ENCODE measurements at places on chromosomes 1 and 21.
A peak's percentile ranks its signal among the peaks of the same experiment; 100 is the strongest.

- peak; percentile 71 for DNase-seq
These were observed 48.1 kb downstream of the LHX9 start for GRCh38 chr1:197965132-197965840.

- DNase-seq, result no peak
These were observed 2.6 kb upstream of the TMCO4 start for GRCh38 chr1:19802269-19802668.

- DNase-seq, result peak; percentile 94
These were observed 5.3 kb downstream of the C1orf116 start for GRCh38 chr1:207027206-207027777.

GRCh38 chr1:184867866-184868689 lies 106.2 kb downstream of the NIBAN1 start:
- no peak for DNase-seq

DNA sequence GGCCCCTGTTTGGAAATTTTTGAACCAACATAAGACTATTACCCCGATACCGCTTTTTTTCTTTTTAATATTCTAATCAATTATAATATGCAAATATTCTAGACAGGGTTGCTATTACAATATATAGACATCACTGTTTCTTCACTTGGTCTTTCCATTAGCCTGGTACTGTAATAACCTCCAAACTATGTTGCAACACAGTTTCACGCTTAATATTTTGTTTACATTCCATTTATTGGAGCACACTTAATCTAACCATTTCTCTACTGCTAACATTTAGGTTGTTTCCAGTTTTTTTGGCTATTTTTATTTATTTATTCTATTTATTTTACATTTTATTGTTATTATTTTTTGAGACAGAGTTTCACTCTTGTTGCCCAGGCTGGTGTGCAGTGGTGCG lies 17.6 kb upstream of the NID1 start:
- no peak for DNase-seq

GRCh38 chr1:222643606-222643937 lies 25.7 kb downstream of the MIA3 start:
- DNase-seq, result no peak

- DNase-seq, result no peak
These were observed 3.9 kb upstream of the CDC42 start for GRCh38 chr1:22048351-22049192.

GRCh38 chr1:116429821-116430374 lies 56.9 kb downstream of the ATP1A1 start:
- DNase-seq, result no peak

DNA sequence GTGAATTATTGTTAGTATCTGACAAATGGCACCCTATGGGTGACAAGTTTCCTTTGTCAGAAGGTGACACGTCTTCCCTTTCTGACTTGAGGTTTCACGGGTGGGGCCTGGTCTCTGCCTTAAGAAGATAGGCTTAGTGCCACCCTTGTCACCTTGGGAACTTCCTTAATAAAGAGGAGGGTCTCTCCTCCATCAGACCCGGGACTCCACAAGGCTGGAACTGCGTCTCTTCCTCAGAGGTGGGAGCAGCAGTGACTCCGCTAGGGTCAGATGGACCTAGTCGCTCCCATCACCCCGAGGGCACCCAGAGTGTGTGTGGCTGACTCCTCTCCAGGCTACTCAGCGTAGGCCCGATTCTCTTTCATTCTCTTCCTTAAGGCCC lies 774 bp upstream of the WDTC1 start:
- DNase-seq, result no peak

GRCh38 chr1:20442920-20443625 lies 42.9 kb downstream of the CAMK2N1 start:
- no peak for DNase-seq

DNA sequence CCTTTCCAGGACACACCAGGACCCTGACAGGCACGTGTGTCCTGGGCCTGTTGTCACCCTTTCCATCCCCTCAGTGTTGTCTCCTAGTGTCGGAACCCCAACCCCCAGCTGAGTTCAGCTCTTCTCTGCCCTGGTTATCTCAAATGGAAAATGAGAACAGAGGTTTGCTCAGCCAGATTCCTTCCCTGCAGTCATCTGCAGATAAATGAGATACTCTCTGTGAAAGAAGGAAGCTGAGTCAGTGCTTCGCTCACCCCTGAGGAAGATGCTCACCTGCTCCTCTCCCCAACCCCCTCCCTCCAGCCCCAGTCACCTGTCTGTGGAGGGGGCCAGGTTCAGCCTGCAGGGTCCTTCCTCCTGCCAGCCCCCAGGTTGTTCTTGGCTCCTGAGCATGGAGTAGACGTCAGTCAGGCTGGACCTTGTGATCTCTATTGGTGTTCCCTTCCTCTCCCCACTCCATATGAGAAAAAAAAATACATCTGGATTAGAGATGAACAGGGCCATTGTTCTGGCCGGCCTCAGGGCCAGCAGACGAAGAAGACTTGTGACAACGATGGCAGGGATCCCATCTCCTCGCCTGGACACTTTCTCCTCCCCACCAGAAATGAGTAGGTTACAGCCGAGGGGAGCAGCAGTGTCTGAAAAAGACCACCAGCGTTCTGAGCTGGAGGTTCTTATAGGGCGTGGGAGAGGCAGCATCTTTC lies 20.9 kb downstream of the PHGDH start:
- DNase-seq, result no peak

- no peak for DNase-seq
These were observed 47.6 kb downstream of the KDM5B start for GRCh38 chr1:202760589-202760988.

DNA sequence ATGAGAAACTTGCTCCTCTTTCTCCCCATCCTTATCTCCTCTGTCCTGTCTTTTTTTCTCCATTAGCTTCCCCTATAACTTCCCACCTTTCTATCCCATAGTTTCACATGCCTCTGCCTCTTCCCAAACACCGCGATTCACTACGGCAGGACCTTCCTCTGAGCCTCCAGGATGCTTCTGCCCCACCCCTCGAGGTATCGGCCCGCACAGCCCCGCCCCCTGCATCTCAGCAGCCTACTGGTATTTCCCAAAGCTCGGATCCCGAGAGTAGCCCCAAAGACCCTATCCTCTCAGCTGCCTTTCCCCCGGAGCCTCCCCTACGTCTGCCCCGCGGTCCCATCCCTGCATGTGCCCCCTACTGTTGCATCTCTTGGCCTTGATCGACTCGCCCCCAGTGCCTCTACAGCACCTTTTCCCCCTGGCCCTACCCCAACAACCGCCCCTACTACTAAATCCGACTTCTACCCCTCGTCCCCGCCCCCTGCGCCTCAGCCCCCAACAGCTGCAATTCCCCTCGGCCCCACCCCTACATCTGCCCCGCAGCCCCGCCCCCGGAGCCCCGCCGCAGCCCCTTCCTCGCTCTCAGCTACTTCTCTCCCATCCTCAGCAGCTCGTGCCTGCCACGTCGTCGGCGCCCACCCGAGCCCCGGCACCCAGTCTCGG lies 512 bp downstream of the PIAS3 start:
- DNase-seq, result peak; percentile 25

GRCh38 chr1:209775678-209776077 lies 8.7 kb downstream of the C1orf74 start:
- no peak for DNase-seq

GRCh38 chr1:205137901-205138300 lies 16.1 kb upstream of the RBBP5 start:
- no peak for DNase-seq

GRCh38 chr1:209318181-209319056 lies 265.1 kb upstream of the CAMK1G start:
- DNase-seq, result peak; percentile 50

- no peak for DNase-seq
These were observed 22.7 kb upstream of the PIK3CD start for GRCh38 chr1:9628541-9629444.

GRCh38 chr1:60969971-60970509 lies 112.3 kb upstream of the NFIA start:
- DNase-seq, result no peak

DNA sequence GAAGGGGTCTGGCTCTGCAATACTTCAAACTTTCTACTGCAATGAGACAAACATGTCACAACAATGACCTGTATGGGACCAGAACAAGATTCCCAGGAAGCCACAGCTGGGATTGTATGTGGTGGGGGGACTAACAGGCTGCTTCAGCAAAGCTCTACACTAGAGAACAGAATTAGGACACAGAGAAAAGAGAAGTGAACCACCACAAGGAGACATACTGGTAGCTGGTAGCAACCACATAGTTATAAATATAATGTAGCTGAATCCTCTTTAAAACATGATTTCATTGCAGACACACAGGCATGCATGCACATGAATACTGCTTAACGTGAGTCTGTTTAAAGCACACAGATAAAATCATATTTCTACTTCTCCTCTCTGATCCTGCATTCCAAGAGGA lies 3.5 kb upstream of the ILDR2 start:
- DNase-seq, result no peak

DNA sequence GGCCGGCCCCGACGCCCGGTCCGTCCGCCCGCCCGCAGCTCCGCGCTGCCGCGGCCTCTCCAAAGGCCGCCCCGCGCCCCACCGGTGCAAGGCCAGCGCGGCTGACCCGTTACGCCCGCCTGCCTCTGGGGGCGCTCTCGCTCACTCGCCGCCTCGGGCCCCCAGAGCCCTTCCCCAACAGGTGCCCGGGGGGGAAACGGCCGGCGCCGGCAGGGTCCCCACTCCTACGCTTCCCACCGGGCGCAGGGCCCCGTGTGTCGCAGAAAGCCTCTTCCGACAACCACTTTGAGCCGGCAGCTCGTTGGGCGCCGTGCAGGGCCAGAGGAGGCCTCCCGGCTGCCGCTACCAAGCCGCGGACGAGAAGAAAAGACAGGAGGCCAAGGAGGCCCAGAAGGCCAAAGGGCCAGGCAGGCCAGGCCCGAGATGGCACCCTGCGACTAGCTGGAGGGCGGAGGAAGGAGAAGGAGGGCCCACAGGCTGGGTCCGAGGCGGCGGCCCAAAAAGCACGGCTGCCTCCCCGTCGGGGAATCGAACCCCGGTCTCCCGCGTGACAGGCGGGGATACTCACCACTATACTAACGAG lies 64.9 kb upstream of the FCGR2A start:
- DNase-seq, result peak; percentile 77

DNA sequence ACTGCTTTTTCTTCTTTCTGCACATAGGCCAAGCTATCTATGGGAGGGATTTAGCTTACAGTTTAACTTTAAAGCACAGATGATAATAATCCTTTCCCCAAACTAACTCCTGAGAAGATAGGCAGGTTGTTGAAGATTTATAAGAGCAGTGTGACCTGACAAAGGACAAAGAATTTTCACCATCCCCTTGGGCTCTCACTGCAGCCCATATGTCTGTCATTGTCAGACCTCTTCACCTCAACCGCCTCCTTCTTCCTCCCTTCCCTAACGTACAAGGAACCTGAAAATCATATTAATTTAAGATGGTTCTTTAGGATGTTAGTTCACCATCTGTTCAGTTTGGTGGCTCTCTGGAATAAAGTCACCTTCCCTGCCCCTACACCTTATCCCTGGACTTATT lies 5.0 kb downstream of the RNU1-2 start:
- no peak for DNase-seq

- DNase-seq, result no peak
These were observed 4.1 kb downstream of the SLAMF9 start for GRCh38 chr1:159949981-159950381.

DNA sequence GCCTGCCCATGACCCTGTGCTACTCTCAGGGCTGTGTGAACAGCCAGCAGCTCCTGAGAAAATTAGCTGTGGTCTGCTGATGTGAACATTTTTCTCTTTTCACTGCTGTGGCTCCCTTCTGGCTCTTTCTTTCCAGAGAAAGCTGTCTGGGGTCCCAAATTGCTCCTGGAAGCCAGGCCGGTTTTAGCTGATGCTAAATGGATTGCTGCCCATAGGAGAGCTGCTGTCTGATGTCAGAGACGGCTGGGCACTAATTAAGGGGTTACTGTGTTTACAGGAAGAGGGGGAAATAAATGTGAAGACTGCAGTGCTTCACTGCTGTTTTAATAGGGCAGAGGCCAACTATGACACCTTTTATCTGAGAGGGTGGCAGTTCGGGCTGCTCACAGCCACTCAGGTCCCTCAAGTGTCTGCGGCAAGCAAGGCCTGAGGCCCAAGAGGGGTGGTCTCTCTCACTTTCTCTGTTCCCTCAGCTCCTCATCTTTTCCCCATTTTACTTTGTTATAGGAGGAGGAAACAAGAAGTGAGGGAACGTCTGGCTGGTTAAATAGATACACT lies 106.0 kb upstream of the GNG12 start:
- DNase-seq, result no peak

GRCh38 chr21:38986406-38986805 lies 180.7 kb downstream of the ETS2 start:
- DNase-seq, result no peak

- peak; percentile 73 for DNase-seq
These were observed at the start of gene MINDY1 for GRCh38 chr1:151006327-151007052. Gene MINDY1 (minus strand): TSS chr1:151006902. CDS start chr1:151002617, 4,285 bp downstream.

DNA sequence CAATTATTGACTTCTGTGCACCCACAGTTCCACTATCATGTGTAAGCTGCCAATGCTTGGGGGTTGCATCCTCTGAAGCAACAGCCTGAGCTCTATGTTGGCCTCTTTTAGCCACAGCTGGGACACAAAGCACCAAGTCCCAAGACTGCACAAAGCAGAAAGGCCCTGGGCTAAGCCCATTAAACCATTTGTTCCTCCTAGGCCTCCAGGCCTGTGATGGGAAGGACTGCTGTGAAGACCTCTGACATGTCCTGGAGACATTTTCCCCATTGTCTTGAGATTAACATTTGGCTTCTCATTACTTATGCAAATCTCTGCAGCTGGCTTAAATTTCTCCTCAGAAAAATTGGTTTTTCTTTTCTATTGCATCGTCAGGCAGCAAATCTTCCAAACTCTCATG lies 123.7 kb upstream of the DEPDC1 start:
- DNase-seq, result no peak

DNA sequence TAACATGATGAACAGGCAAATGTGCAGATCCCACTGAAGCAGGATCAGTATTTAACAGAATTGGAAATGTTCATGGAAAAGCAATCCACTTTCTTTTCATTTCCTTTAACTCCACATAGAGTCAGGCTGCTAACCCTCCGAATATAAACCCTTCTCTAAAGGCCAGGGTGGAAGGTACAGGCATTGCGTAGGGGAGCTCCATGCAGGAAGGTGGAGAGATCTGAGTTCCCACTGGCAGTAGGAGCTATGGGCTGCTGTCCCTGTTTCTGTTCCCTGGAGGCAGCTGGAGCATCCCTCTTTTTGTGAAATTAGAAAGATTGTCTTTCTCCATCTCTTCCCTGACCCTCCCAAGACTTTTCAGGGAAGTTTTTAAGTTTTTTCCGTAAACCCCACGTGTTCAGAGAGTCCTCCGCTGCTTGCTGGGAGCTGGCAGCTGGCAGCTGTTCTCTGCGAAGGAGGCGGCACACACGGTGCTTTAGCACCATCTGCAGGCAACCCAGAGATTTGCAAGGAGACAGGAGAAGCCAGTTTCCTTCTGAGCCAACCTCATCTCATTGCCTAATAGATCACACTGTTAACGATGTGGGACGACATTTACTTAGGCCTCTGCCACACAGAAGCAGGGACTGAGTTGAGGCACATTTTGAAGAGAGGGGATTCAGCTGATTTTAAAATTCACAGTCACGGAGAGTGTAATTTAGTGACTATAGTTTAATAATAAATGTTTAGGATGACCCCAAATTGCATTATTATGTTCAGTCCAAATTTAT lies 55.4 kb upstream of the HOOK1 start:
- DNase-seq, result peak; percentile 62

Measured in NCI-H226 (cell line).